PC-3 (cell line): ENCODE measurements at places on chromosomes 3 and 15. TPM values are rescaled to one million over a fixed set of nuclear protein-coding genes. Genes with fewer than 3 reads are reported as not detected.

The KBTBD13 gene
- not detected in 2 replicates for total RNA-seq

The CLDN16 gene
- not detected in 2 replicates for total RNA-seq

The TNFAIP8L3 gene
- total RNA-seq: not detected in 2 replicates

The CFAP100 gene
- total RNA-seq: not detected in 2 replicates

The RNF168 gene
- 12.8 and 13.8 TPM in 2 replicates for total RNA-seq

The NCEH1 gene
- total RNA-seq: 28.2 and 33.9 TPM in 2 replicates
